ENCODE measurements at places on chromosomes 2 and 18. TPM values are rescaled to one million over a fixed set of nuclear protein-coding genes. Genes with fewer than 3 reads are reported as not detected.

The FASTKD2 gene
- polyA plus RNA-seq, result 11.9 TPM

The PER2 gene
- 6.9 TPM for polyA plus RNA-seq

The ZFP36L2 gene
- polyA plus RNA-seq, result 52.6 TPM

The ABCB11 gene
- polyA plus RNA-seq, result 0.04 TPM

The PLB1 gene
- 0.80 TPM for polyA plus RNA-seq

The RIOK3 gene
- 37.4 TPM for polyA plus RNA-seq
